Cardiac muscle cell (in vitro differentiated cells and primary cell): ENCODE measurements at places on chromosomes 2 and 18. TPM values are rescaled to one million over a fixed set of nuclear protein-coding genes. Genes with fewer than 3 reads are reported as not detected.

RGPD3 gene
- 0.05 and 0.14 TPM in 2 replicates for polyA plus RNA-seq

MDH1B gene
- polyA plus RNA-seq = 1.4 and 1.8 TPM in 2 replicates

GCKR gene
- polyA plus RNA-seq = not detected in 2 replicates

LBH gene
- 544 and 632 TPM in 2 replicates for polyA plus RNA-seq

PRKAG3 gene
- 0.12 and 0.17 TPM in 2 replicates for polyA plus RNA-seq

PER2 gene
- 1.4 and 4.6 TPM in 2 replicates for polyA plus RNA-seq

MC2R gene
- polyA plus RNA-seq = not detected in 2 replicates

ZBTB7C gene
- 2.3 and 3.0 TPM in 2 replicates for polyA plus RNA-seq

TANK gene
- 33.2 and 37.3 TPM in 2 replicates for polyA plus RNA-seq

PLB1 gene
- polyA plus RNA-seq = 0.25 and 1.1 TPM in 2 replicates

WDFY1 gene
- polyA plus RNA-seq = 20.8 and 30.7 TPM in 2 replicates
